Stimulated activated CD4-positive, alpha-beta T cell treated with anti-CD3 and anti-CD28 coated beads, Interleukin-1b, Interleukin-23, amount 100 ng/mL, for 48 hours (primary cell): ENCODE measurements at places on chromosomes 7 and 10.
A peak's percentile ranks its signal among the peaks of the same experiment; 100 is the strongest.

GRCh38 chr7:74489997-74490945 is 36.6 kb downstream of the GTF2IRD1 start:
- no peak for DNase-seq

DNA sequence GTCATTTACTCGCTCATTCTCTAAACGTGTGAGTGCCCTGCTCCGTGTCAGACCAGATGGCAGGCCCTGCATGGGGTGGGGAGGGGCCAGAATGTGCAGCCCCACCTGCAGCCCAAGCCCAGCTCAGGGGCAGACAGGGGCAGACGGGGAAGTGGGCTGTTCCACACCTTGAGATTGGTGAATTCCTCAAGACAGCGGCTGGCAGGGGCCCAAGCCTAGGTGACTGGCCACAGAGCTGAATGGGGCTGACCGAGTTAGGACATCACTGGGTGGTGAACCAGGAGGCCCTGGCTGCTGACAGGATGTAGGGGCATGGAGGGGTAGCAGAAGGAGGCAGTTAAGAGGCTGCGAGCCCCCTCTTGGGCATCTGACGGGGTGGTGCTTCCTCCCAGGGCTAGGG is 79.1 kb downstream of the MGMT start:
- DNase-seq, result no peak

GRCh38 chr7:80318081-80318480 is 183.4 kb downstream of the GNAI1 start:
- DNase-seq, result no peak

DNA sequence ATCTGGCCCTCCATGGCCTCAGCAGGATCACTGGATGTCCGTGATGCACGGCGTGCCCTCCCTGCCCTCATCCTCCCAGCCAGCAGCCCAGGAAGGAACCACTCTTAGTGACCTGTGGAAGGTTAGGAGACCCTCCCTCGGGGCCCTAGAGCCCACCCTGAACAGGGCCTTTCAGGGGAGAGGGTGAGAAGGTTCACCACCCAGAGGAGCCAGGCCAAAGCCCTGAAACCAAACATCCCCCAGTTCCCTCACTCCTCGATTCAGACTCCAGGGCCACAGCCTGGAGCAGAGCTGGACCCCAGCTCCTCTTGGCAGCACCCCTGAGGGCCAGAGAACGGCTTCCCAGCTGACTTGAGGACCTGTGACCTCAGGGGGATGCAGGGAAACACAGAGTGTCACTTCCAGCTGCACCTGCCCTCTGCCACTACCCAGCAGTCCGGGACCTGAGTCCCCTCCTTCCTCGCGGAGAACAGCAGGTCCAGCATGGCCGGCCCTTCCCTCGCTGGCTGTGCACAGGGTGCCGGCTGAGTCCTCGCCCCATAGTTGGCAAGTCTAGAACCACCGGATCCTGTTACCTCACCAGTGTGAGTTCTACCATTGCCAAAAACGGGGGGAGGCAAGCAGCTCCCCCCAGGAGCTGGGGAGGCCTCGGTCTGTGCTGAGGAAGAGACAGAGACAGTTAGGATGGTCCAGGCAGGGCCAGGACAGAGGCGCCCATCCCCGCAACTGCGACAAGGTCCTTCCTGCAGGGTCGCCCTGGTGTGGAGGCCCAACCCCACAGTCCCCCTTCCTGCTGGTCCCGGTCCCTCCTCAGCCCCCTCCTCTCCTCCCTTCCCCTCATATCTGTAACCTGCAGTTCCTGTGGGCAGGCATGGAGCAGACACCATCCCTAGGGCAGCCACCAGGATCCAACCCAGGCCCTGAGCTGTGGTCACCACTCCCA is 158.6 kb downstream of the NRF1 start:
- DNase-seq, result no peak

DNA sequence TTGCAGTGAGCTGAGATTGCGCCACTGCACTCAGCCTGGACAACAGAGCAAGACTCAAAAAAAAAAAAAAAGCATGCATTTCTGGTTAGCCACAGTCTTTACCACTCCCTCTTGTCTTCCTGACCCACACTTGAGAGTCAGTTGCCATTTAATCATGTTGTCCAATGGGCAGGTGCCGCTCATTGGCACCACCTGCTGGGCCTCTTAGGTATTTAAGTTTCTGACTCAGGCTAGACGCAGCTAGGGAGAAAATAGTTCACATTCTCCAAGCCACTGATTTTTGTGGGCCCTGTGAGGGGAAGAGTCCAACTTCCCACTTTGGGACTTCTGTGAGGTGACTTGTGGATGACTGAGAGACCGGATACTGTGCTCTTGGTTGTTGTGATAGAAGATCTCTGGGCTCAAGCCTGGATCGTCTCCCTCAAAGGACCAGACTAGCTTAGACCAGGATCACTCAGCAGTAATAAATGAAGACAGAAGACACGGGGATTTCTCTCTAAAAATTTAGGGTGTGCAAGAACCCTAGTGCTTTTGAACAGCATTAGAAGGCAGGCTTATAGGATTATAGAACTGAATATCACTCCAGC is 26.8 kb upstream of the SORCS3 start:
- peak; percentile 23 for DNase-seq

DNA sequence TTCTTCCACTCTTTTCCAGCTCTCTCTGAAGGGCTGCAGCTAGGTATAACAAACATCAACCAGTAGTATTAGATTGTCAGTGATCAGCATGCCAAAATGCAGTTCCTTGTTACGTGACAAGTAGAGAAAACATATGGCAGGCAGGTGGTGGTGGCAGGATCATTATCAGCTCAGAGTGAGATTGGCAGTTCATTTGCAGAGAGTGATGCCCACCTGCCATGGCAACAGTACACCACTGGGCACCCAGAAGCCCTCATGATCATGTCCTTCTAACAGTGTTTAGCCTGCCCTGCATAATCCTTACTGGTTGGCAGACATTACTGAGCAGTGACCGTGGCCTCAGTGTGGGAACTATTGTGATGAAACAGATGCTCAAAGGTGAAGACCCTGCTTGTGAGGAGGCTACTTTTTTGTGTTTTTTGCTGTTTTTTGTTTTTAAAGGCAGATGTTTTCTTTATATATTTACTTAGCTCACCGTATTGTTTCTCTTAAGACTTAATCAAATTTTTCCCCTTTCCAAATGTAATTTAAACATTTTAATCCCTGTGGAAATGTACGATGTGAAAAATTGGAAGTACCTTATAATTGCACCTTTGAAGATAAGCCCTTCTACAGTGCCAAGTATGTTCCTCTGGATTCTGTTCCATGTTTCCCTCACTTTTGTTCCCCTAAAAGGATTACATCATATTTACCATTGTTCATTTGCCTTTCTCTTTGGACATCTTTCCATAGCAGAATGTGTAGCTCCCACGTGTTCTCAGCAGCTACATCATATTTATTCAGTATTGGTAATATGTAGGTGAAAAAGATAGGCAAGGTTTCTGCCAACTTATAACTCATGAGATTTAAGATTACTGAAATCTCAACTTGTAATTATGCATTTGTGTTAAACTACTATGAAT is 179.6 kb downstream of the SND1 start:
- DNase-seq, result no peak

DNA sequence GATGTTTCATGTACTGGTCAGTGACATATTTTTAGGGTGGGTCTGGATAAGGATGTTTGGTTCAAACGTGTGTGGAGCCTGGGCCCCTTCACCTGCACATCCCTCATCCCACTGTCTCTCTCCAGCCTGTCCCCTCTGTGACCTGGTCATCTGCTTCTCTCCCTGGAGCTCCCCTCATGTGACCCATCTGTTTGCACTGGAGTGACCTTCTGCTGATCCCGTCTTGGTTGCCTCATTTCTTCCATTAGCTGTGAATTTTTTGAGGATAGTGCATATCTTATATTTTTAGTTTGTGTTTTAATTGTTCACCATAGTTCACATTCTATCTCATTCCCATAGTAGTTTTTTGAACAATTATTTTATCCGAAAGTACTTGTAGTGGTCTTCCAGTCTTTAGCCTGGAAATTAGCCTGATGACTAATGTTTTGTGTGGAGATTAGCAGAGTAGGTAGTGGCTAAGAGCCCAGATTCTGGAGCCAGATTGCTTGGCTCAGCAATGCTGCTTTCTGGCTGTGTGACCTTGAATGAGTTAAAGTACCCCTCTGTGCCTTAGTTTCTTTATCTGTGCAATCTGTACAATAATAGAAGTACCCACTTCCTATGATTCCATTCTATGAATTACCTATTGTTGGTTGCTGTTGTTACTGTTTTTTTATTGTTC is 224.5 kb downstream of the LRMDA start:
- DNase-seq, result no peak

DNA sequence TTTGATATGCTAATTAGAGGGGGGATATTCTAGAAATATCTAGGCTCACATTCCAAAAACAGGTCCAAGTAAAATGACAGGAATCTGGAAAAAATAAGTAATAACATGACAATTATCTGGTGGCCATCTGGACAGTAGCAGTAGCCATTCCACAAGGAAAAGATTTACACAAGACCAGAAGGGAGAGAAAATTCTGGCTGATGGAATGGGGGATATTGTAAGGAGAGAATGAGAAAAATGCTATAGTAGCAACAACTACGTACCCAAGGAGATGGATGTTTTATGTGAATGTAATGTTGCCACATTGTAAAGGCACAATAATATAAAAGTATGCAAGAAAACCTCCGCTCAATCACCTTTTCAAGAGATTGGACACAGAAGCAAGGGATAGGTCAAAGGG is 5.4 kb downstream of the MYOF start:
- no peak for DNase-seq

- DNase-seq, result no peak
Observed at GRCh38 chr10:30858499-30858898, 173.2 kb downstream of the ZNF438 start.

GRCh38 chr10:89078724-89079672 is 88.4 kb downstream of the FAS start:
- no peak for DNase-seq
